Daoy (cell line): ENCODE measurements at places on chromosomes 4 and X.

DNA sequence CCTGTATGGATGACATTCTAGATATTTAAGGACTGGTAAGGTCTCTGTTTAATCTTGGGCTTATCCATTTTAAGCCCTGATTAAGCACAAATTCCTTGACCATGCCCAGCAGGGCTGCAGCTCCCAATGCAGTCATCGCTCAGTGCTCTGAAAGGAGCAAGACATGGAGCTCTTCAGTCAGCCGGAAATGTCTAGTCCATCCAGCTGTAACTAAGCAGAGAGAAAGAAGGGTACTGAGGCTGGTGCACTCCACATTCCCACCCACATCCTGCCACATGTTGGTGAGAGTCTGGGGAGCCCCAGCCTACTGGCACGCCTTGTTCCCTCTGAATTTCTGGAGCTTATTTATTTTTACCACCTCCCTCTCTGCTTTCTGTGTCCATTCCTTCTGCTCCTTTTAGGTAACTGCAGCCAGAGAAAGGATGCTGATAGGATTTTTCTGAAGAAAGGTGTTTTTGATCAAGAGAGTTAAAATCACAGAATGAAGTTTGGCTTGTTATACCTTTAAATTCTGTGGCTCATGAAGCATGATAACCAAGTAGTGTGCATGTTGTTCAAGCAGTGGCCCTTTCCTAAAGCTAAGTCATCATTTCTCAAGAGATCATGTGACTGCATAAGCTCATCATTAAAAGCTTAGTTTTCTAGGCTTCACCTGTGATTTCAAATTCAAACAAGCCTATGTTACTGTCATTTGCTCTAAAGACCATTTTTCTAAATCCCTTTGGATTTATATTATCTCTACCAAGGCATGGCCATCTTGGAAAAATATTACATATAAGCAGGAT, 74.0 kb downstream of the GALNT7 start:
- DNase-seq, result no peak

- DNase-seq, result no peak
These were observed 2464.6 kb downstream of the PCDH7 start for GRCh38 chr4:33184657-33185290.

DNA sequence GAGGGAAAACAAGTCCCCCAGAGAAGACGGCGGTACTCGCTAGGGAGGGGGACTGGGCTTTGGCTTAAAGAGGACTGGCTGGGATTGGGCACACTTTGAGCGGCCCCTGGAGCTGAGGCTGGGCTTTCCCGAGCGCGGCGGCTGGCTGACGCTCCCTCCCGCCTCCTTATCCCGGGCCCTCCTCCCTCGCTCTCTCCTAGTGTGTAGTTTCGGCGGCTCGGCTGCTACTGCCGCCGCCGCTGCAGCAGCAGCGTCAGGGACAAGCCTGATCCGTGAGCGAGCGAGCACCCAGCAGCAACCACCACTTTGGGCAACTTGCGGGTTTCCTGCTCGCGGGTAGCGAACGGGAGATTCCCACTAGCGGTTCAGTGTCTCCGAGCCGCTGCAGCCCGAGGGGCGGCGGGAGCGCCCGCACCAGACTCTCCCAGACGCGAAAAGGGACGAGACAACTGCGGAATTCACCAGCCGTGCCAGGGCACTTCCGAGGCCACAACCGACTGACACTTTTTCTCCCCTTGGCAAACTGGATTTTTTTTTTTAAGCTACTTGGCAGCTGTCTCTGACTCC, 632 bp upstream of the PCDH7 start:
- DNase-seq, result peak; percentile 21

DNA sequence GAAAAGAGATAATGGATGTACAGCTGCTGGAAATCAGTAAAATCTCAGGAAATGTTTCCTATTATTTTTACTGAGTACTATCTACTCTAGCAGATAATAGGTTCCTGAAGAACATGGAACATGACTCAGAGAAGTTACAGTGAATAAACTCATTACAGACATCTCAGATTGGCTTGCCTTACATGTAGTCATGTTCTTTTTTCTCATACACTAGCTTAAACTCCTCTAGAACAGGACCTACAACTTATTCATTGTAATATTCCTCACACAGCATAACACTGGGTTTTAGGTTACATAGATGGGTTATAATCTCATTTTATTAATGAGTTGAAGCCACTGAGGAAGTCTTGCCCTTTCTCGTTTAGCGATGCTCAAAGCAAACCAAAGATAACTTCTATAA, 86.9 kb upstream of the BMP2K start:
- DNase-seq, result no peak

DNA sequence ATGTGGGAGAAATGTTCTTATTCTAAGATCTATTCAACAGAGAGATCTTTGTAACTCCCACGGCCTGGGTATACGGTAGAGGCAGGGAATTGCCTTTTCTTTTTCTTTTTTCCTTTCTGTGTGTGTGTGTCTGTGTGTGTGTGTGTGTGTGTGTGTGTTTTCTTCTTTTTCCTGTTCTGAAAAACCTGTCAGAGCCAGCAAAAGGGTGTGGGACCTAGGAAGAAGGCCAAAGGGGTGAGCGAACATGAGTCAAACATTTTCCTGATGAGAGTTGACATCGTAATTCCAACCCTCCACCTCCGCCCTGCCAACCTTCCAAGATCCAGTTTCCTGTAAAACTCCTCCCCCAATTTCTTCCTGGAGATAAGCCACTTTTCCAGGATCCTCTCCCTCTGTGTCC, 2.8 kb upstream of the CHIC2 start:
- DNase-seq, result peak; percentile 68

- no peak for DNase-seq
These were observed 5.9 kb downstream of the TIMP1 start for GRCh38 chrX:47587906-47588735.

GRCh38 chr4:183297675-183298074, 22.4 kb downstream of the CLDN22 start:
- no peak for DNase-seq

DNA sequence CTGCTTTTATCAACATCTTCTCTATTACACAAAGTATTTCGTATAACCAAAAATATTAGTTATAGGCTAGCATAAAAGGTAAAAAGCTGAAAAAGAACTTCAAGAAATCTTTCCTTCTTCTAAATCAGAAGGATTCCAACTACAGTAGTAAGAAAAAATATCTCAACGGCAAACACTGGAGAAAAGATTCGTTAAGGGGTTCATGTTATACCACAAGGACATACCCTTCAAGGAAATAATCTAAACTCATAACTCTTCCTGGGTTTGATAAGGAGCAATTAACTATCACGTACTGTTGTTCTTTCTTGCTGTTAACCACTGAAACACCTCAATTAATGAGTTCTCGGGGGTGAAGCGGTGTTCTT, 1.5 kb downstream of the SMIM14 start:
- no peak for DNase-seq

DNA sequence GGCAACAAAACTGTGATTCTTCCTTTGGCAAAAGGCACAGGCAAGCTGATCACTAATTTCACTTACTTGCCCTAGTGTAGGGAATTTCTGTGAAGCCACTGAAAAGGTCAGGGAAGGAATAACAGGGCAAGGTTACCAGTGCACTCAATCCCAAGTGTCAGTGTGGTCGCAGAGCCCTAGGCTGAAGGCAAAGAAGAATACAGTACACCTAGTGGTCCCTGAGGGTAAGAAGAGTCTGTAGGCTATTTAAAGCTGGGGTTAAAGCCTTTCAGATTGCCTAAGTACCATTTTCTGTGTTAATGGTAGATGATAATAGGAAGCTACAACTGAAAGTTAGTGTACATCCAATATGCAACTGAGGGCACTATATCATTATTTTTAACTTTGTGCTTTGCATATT, 173.6 kb upstream of the NRK start:
- DNase-seq, result no peak

DNA sequence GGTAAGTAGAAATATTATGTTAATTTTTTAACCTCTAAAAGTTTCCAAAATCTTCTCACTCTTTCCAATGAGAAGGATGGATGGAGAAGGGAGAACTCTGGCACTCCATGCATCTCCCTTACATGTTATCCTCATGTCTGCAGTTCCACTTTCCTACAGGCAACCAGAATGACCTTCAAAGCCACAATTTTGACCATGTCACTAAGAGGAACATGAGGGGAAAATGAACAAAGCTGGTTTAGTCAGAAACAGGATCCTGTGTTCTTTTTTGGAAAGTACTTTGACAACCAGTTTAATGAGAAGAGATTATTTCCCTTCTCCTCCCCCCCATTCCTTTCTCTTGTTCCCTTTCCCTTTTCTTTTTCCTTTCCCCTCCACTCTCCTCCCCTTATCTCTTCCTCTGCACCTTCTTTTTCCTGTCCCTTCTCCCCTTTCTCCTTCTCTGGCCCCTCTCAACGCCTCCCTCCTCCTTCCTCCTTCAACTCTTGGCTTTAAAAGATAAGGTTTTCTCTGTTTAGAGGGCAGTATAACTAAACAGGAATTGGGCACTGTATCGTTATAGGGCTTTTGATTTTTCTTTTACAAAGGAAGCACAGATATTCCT, 42.5 kb downstream of the DTHD1 start:
- DNase-seq, result no peak

- no peak for DNase-seq
These were observed 35.3 kb downstream of the SMS start for GRCh38 chrX:21975812-21976211.

- no peak for DNase-seq
These were observed 142.2 kb upstream of the KCNIP4 start for GRCh38 chr4:22090661-22091351.

DNA sequence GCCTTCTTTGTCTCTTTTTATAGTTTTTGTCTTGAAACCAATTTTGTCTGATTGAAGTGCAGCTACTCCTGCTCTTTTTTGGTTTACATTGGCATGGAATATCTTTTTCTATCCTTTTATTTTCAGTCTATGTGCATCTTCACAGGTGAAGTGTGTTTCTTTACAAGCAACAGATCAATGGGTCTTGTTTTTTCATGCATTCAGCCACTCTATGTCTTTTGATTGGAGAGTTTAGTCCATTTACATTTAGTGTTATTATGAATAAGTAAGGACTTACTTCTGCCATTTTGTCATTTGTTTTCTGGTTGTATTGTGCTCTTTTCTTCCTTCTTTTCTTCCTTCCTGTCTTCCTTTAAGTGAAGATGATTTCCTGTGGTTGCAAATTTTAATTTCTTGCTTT, 224.4 kb downstream of the SLC39A8 start:
- no peak for DNase-seq

DNA sequence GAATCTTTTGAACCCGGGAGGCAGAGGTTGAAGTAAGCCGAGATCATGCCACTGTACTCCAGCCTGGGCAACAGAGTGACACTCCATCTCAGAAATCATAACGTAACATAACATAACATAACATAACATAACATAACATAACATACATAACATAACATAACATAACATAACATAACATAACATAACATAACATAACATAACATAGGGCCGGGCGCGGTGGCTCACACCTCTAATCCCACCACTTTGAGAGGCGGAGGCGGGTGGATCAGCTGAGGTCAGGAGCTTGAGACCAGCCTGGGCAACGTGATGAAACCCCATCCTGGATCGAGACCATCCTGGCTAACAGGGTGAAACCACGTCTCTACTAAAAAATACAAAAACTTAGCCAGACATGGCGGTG, 76.7 kb downstream of the NOCT start:
- no peak for DNase-seq

DNA sequence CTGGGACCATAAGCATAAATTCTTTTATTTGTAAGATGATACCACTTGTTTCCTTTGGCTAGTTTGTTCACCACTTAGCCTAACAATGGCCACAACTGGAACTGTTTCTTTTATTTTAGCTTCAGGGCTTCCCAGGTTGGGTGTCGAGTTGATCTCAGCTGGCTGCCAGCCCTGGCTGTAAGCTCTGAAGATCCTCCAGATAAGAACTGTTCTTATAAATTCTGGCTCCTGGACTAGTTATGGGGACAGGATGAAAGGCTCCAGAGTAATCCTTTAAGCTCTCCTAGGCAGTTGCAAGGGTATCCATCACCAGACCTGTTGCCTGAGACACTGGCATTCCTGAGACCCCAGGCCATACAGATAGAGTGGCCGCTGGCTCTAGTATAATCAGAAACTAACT, 129.4 kb upstream of the ACSL4 start:
- no peak for DNase-seq

DNA sequence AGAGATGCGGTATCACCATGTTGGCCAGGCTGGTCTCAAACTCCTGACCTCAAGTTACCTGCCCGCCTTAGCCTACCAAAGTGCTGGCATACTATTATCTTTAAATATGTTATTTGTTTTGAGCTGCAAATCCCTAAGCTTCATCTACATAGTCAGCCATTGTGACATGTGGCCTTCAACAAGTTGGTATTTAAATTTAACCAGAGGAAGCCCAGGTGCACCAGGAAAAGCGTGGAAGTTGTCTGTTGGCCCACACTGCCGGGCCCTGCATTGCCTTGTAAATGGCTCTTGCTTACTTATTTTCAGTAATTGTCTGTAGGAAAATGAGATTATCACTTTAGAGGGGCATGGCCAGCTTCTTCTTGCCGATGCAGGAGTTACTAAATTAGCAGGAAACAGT, 6.0 kb downstream of the WWC2 start:
- no peak for DNase-seq

DNA sequence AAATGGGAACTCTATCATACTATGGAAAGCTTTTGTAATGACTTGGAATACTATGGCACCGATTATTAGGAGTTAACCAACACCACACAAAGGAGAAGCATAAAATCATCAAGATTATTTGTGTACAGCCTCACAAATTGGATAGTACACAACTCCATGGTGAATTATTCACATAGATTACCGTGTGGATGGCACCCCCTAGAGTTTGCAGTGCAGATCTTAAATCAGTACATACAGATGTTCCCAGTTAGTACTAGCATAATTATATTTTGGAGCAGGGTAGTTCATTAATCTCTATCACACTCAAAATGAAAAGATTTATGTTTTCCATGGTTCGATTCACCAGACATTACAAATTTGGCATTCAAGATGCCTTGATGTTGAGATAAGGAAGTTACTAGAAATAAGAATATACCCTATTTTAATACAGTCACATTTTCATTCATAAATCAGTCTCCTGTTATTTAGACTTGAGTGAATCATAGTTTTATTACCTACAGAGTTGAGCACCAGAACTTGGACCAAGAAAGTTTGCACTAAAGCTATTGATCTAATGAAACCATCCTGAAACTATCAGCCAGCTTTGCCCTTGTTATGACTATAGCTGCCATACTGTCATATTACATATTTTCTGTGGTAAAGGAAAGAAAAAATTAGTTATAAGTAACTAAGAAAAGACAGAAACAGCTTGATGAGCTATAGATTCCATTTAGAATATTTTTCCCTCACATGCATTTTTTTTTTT, 531.8 kb downstream of the GLUD2 start:
- peak; percentile 13 for DNase-seq

GRCh38 chr4:118718511-118719170, 33.4 kb downstream of the METTL14 start:
- DNase-seq, result no peak

DNA sequence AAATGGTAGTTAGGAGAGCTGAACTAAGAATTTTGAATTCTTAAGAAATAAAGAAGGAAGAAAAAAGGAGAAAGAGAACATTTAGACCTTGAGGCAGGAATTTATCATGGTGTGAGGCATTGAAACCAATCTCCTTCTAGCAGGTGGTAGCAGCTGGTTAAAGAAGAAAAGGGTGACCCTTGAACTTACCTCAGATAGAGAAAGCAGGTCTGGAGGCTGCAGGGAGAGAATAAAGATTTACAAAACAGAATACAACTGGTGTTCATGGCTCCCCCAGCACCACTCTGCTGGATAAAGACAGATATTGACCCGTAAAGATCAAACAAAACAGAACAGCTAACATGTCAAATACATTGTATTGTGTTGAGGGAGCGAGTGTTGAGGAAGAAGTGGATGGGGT, 56.0 kb downstream of the NCAPG start:
- DNase-seq, result no peak

- no peak for DNase-seq
These were observed 46.3 kb upstream of the ARHGEF6 start for GRCh38 chrX:136827026-136827425.

GRCh38 chr4:152693871-152694270, 14.1 kb upstream of the TMEM154 start:
- no peak for DNase-seq
